Osteoblast (primary cell): ENCODE measurements at places on chromosomes 12 and 14. TPM values are rescaled to one million over a fixed set of nuclear protein-coding genes. Genes with fewer than 3 reads are reported as not detected.

The ACSS3 gene
- 22.4 and 35.4 TPM in 2 replicates for total RNA-seq

The RFX4 gene
- total RNA-seq = not detected in 2 replicates

The CLEC4C gene
- not detected in 2 replicates for total RNA-seq

The SIX6 gene
- under 0.01 TPM in 1 of 2 replicates, not detected in the other for total RNA-seq

The ZDHHC22 gene
- not detected in 2 replicates for total RNA-seq

The PRR4 gene
- total RNA-seq = 2.7 and 2.9 TPM in 2 replicates

The CIROP gene
- total RNA-seq = under 0.01 TPM in 1 of 2 replicates, not detected in the other

The SYCP3 gene
- total RNA-seq = 0.72 and 0.88 TPM in 2 replicates

The DAO gene
- total RNA-seq = not detected in 2 replicates

The CEBPE gene
- total RNA-seq = not detected in 2 replicates

The LRP1-AS gene
- not detected in 2 replicates for total RNA-seq

The SLC5A8 gene
- not detected in 2 replicates for total RNA-seq

The LIN7A gene
- 6.5 and 11.5 TPM in 2 replicates for total RNA-seq

The SYNDIG1L gene
- not detected in 2 replicates for total RNA-seq

The A2M gene
- total RNA-seq = 2.2 and 2.9 TPM in 2 replicates

The TAS2R42 gene
- not detected in 2 replicates for total RNA-seq

The RDH12 gene
- 0.29 TPM in 1 of 2 replicates, not detected in the other for total RNA-seq

The TSPAN19 gene
- not detected in 2 replicates for total RNA-seq

The P3H3 gene
- total RNA-seq = 108 and 130 TPM in 2 replicates

The TEX52 gene
- not detected in 2 replicates for total RNA-seq

The DNAI7 gene
- total RNA-seq = 0.29 and 0.36 TPM in 2 replicates

The PIWIL1 gene
- total RNA-seq = not detected in 2 replicates

The ACRBP gene
- total RNA-seq = under 0.01 and 0.36 TPM in 2 replicates

The GDF3 gene
- not detected in 2 replicates for total RNA-seq

The DIO3 gene
- total RNA-seq = not detected in 2 replicates

The FGF6 gene
- total RNA-seq = not detected in 2 replicates

The BICDL1 gene
- not detected in 2 replicates for total RNA-seq

The KLRG1 gene
- total RNA-seq = under 0.01 and 0.29 TPM in 2 replicates

The SIX1 gene
- total RNA-seq = 18.1 and 21.5 TPM in 2 replicates

The GSC gene
- 9.4 and 10.6 TPM in 2 replicates for total RNA-seq

The TMEM119 gene
- total RNA-seq = 359 and 362 TPM in 2 replicates

The TAS2R14 gene
- total RNA-seq = 5.9 and 7.2 TPM in 2 replicates

The ZNF384 gene
- total RNA-seq = 19.9 and 22.4 TPM in 2 replicates

The SDS gene
- total RNA-seq = under 0.01 TPM in 1 of 2 replicates, not detected in the other

The POTEG gene
- 0.29 and 0.36 TPM in 2 replicates for total RNA-seq

The TPH2 gene
- under 0.01 TPM in 1 of 2 replicates, not detected in the other for total RNA-seq

The EGLN3 gene
- under 0.01 and 0.29 TPM in 2 replicates for total RNA-seq

The FIGNL2 gene
- 0.29 and 0.36 TPM in 2 replicates for total RNA-seq

The KRT72 gene
- not detected in 2 replicates for total RNA-seq

The KRT7 gene
- total RNA-seq = 20.9 and 27.9 TPM in 2 replicates

The SERPINA10 gene
- total RNA-seq = not detected in 2 replicates

The KRT3 gene
- not detected in 2 replicates for total RNA-seq

The CMKLR1 gene
- 6.8 and 9.8 TPM in 2 replicates for total RNA-seq
